ENCODE measurements at places on chromosomes 5 and 9.

DNA sequence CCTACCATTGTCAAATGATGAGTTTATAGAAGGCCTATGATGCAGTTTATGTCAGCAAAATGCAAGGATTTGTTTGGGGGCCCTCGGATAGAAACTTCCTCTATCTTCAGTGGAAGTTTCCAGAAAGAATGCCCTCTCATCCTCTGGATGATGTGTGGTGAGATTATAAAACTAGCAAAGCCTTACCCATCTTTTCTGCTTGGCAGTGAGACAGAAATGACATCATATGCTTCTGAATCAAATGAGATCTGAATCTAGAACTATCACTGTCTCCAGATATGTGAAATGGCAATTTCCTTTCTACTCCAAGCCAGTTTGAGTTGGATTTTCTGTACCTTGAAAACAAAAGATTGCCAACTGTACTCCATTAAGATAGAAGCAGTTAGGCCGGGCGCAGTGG is 60.4 kb upstream of the CKMT2 start:
- no peak overlapping the region for H3K4me3 ChIP-seq
- H3K36me3 ChIP-seq = no peaks in the 10 kb centered on the region
- DNase-seq = no peak
- peaks cover 3% of the 10 kb centered on the region for H3K27me3 ChIP-seq
- no peak overlapping the region for H3K27ac ChIP-seq
- H3K4me1 ChIP-seq = peaks cover 44% of the 10 kb centered on the region

DNA sequence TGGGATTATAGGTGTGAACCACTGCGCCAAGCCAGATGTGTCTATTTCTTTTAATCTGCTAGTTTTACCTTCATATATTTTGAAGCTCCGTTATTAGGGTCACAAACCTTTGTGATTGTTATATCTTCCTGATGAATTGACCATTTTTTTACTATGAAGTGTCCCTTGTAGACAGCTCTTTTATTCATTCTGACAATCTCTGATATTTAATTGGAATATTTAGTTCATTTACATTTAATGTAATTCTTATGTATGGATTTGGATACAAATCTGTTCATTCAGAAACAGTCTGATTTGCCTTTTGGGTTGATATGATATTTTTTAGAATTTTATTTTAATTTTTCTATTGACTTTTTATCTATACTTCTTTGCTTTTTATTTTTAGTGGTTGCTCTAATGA is 17.2 kb downstream of the ERCC6L2 start:
- no peak overlapping the region for H3K27ac ChIP-seq
- DNase-seq = no peak
- peaks cover 15% of the 10 kb centered on the region for H3K36me3 ChIP-seq
- H3K4me1 ChIP-seq = no peaks in the 10 kb centered on the region
- no peak overlapping the region for H3K4me3 ChIP-seq
- no peaks in the 10 kb centered on the region for H3K27me3 ChIP-seq

DNA sequence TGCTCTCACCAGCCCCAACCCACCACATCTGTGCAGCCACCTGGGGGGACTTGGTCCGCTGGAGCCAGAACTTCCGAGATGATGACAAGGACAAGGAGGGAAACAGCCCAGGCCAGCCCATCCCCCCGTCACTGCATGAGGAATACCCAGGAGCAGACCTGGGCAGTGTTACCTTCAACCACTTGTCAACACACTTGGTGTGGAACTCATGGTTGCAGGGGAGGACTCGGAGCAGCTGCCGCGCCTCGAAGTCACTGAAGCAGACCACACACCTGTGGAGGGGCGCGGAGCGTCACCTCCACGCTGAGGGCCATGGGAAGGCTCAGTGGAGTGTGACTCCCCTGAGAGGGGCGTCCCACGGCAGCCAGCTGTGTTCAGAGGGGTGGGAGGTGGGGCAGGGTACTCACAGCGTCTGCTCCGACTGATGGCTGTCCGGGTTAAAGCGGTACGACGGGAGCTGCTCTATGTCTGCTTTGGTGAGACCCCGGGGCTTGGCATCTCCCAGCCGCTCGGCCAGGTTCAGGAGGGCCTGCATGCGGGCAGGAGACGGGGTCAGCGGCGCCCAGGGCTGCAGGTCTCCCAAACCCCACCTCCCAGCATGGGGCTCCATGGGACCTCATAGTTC is 8.0 kb downstream of the RNF44 start:
- peaks cover 12% of the 10 kb centered on the region for H3K4me1 ChIP-seq
- H3K36me3 ChIP-seq = peaks cover 4% of the 10 kb centered on the region
- no peak for DNase-seq
- H3K4me3 ChIP-seq = no peak overlapping the region

DNA sequence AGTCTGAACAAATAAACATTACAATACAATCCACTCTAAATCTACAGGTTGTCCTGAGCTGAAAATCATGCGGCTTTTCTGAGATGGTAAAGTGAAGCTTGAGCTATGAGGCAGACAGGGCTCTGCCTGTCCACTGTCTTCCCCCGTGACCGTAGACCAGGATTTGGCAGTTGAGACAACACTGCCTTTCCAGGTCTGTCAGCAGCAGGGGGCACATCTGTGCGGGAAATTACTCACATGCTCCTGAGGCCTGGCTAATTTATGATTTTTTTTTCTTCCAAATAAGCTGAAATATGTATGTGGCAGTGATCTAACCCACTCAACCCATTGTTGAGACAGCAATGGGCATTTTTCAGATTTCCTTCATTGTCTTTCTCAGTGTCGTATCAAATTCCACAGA is 307.9 kb downstream of the FBXL7 start:
- peaks cover 22% of the 10 kb centered on the region for H3K36me3 ChIP-seq
- DNase-seq = no peak
- no peaks in the 10 kb centered on the region for H3K4me1 ChIP-seq
- no peaks in the 10 kb centered on the region for H3K27me3 ChIP-seq
- no peak overlapping the region for H3K4me3 ChIP-seq

- H3K27me3 ChIP-seq = no peaks in the 10 kb centered on the region
- no peak overlapping the region for H3K4me3 ChIP-seq
- no peak overlapping the region for H3K27ac ChIP-seq
- H3K4me1 ChIP-seq = no peaks in the 10 kb centered on the region
Observed at GRCh38 chr5:162684145-162684544, 616.6 kb downstream of the GABRG2 start.

DNA sequence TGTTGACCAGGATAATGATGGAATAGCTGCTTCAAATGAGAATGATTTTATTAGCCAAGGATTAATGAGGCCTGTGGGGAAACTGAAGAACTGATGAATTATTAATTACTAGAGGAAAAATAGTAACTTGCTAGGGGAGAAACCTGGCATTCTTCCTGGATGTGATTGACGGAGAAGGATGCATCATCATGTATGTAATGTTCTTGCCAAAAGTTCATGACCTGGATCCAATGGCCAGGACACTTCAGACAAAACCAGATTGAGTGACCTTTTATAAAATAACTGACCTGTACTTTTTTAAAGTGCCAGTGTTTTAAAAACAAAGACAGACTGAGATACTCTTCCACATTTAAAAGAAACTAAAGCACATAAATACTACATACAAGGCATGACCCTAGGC is 23.7 kb downstream of the KIAA1191 start:
- DNase-seq = no peak
- no peak overlapping the region for H3K4me3 ChIP-seq
- peak overlapping the region; percentile 39 for H3K27ac ChIP-seq

- no peak overlapping the region for H3K27ac ChIP-seq
- no peaks in the 10 kb centered on the region for H3K4me1 ChIP-seq
- no peak for DNase-seq
- H3K4me3 ChIP-seq = no peak overlapping the region
Observed at GRCh38 chr5:67857502-67857901, 358.1 kb upstream of the PIK3R1 start.

- no peak for DNase-seq
- H3K27ac ChIP-seq = peak overlapping the region; percentile 78
- no peaks in the 10 kb centered on the region for H3K36me3 ChIP-seq
- H3K27me3 ChIP-seq = peaks cover 8% of the 10 kb centered on the region
- peak overlapping the region; percentile 28 for H3K4me3 ChIP-seq
Observed at GRCh38 chr9:130139251-130139650, 33.0 kb upstream of the NCS1 start.

DNA sequence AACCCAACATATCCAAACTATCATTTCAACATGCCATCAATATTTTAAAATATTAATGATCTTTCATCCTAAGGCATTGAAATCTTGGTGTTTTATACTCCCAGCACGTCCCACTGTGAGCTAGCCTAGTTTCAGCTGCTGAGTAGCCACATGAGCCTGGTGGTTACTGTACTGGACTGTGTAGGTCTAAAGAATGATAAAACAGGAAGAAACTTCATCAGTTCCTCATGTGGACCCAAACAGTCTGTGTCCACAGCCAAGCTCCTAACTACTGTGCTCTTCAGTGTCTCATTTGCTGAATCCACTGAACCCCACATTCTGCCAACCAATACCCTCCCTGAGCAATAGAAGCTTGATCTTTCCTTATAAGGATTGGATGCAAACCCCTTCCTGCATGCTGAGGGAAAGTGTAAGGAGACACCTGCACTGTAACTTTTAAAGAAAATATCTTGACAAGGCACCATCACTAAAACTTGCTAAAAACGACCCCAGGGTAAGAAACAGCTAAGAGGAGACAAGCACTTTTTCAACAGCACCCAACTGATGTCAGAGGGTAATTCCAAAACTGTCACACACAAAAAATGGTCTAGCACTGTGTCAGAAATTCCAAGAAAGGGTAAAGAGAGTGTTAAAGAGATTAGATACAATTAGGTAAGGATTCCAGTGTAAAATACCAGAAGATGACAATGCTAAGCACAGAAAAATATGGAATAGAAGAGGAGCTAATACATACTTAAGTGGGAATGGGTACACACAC is 126.9 kb downstream of the SPOCK1 start:
- H3K27me3 ChIP-seq = no peaks in the 10 kb centered on the region
- H3K36me3 ChIP-seq = no peaks in the 10 kb centered on the region
- H3K27ac ChIP-seq = no peak overlapping the region
- no peak for DNase-seq
- peaks cover 61% of the 10 kb centered on the region for H3K4me1 ChIP-seq

DNA sequence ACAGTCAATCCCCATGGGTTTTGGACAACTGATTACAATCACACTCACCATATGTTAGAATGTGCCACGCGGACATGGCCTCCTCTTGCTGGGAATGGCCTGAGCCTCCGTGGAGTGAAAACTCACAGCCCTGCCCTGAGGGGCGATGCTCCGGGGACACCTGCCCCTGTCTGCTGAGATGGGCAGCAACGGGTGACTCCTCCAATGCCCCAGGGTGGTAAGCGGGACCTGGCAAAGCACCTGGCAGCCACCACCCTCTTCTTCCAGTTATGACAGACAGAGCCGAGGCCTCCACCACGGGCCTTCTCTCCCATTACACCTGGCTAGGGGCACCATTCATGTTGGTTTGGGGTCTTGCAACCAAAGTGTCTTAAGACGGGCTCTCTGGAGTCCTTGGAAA is 94.9 kb upstream of the COL5A1 start:
- no peak overlapping the region for H3K27ac ChIP-seq
- H3K4me3 ChIP-seq = no peak overlapping the region
- DNase-seq = no peak
- no peaks in the 10 kb centered on the region for H3K36me3 ChIP-seq
- peaks cover 41% of the 10 kb centered on the region for H3K4me1 ChIP-seq
- H3K27me3 ChIP-seq = no peaks in the 10 kb centered on the region

DNA sequence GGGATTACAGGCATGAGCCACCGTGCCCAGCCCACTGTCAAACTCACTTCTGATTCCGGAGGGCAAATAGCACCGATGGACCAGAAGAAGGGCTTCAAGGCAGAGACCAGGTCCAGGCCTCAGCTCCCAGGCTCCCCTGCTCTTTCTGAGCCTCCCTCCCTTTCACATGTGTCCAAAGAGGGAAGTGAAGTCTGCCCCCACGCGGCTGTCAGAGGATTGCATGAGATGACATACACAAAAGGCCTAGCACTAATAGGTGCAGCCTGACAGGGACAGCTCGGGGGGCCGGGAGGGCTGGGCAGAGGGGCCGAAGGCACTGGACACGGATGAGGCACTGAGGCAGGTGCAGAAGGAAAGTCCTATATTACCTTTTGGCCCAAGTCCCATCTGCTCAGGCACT is 16.1 kb downstream of the FBP1 start:
- no peaks in the 10 kb centered on the region for H3K4me1 ChIP-seq
- H3K36me3 ChIP-seq = no peaks in the 10 kb centered on the region
- DNase-seq = peak; percentile 55

DNA sequence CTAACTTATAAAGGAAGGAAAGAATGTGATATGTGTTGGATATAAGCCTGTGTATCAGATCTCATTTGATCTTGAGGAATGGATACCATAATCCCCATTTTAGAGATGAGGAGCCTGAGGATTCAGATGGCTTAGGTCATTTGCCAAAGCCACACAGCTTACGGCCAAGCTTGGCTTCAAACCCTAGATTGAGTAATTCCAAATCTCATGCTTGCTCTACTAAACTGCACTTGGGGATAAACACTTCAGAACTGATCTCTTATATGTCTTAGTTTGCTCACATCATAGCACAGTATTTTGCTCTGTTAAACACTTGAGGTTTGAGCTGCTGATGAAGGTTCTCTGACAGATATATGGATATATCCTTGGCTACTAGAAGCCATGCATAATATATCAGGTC is 504.4 kb downstream of the NTRK2 start:
- H3K36me3 ChIP-seq = no peaks in the 10 kb centered on the region
- H3K4me3 ChIP-seq = no peak overlapping the region
- H3K4me1 ChIP-seq = peaks cover 13% of the 10 kb centered on the region
- DNase-seq = no peak
- no peaks in the 10 kb centered on the region for H3K27me3 ChIP-seq
- no peak overlapping the region for H3K27ac ChIP-seq

GRCh38 chr9:5617749-5618148 is 11.2 kb upstream of the RIC1 start:
- H3K36me3 ChIP-seq = no peaks in the 10 kb centered on the region
- H3K27me3 ChIP-seq = no peaks in the 10 kb centered on the region
- H3K4me3 ChIP-seq = no peak overlapping the region
- no peak for DNase-seq
- H3K27ac ChIP-seq = no peak overlapping the region

- H3K27ac ChIP-seq = no peak overlapping the region
- H3K4me3 ChIP-seq = no peak overlapping the region
- H3K27me3 ChIP-seq = peaks cover 21% of the 10 kb centered on the region
- H3K36me3 ChIP-seq = no peaks in the 10 kb centered on the region
- no peak for DNase-seq
- peaks cover 12% of the 10 kb centered on the region for H3K4me1 ChIP-seq
Observed at GRCh38 chr5:136420168-136420898, 55.0 kb upstream of the TRPC7 start.

GRCh38 chr9:72950875-72951442 is 1.9 kb downstream of the ALDH1A1 start:
- H3K27ac ChIP-seq = no peak overlapping the region
- no peaks in the 10 kb centered on the region for H3K27me3 ChIP-seq
- H3K36me3 ChIP-seq = no peaks in the 10 kb centered on the region
- H3K4me3 ChIP-seq = no peak overlapping the region

DNA sequence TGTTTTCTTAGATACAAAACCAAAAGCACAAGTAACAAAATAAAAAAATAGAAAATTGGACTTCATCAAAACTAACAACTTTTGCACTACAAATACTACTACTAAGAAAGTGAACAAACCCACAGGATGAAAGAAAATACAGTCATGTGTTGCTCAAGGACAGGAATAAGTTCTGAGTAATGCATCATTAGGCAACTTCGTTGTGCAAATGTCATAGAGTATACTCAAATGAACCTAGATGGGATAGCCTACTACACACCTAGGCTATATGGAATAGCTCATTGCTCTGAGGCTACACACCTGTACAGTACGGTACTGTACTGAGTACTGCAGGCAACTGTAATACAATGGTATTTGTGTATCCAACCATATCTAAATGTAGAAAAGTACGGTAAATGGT is 88.3 kb downstream of the RAPGEF1 start:
- peaks cover 7% of the 10 kb centered on the region for H3K4me1 ChIP-seq
- no peak for DNase-seq
- H3K27ac ChIP-seq = no peak overlapping the region
- no peaks in the 10 kb centered on the region for H3K27me3 ChIP-seq

GRCh38 chr5:44178414-44178813 is 210.8 kb downstream of the FGF10 start:
- H3K36me3 ChIP-seq = peaks cover 4% of the 10 kb centered on the region
- no peak overlapping the region for H3K27ac ChIP-seq
- no peaks in the 10 kb centered on the region for H3K4me1 ChIP-seq

All from neural crest cell (in vitro differentiated cells).